ENCODE measurements at places on chromosomes 1 and 21.

GRCh38 chr1:244945109-244945671 is 80.8 kb upstream of the HNRNPU start:
- no peak for DNase-seq

DNA sequence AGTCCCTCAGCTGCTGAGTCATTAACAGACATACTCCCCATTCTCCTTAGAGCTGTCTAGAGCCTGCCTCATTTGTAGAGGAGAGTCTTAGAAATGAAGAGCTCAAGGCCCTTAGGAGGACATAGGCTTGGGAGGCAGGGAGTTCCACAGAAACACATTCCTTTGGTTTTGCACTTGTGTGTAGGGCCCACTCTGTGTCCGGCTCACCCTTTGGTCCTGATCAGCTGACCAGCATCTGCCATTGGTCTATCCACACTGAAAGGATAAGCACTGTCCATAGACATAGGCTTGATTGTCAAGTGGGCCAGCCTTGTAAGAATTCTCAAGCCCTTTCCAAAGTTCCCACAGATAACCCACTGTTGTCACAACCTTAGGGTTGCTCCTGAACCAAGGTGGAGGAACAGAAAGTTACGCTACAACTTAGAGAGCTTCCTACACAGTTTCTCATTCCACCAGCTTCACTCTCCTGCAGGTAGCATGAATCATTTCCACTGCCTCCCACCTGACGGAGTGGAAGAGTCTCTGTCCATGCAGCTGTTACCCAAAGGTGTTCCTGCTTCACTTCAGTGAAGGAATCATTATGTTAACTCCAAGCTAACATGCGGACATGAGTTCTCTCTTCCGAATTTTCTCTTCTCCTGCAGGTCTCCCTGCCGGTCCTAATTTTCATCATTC is 96.1 kb downstream of the TNFSF18 start:
- no peak for DNase-seq

DNA sequence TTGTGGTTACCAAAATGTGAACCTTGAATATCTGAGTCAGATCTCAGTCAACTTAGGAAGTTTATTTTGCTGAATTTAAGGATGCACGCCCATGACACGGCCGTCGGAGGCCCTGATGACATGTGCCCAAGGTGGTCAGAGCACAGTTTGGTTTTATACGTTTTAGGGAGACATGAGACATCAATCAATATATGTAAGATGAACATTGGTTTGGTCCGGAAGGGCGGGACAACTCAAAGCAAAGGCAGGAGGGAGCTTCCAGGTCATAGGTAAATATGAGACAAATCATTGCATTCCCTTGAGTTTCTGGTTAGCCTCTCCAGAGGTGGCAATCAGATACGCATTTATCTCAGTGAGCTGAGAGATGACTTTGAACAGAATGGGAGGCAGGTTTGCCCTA is 1.0 kb upstream of the PRMT2 start:
- no peak for DNase-seq

DNA sequence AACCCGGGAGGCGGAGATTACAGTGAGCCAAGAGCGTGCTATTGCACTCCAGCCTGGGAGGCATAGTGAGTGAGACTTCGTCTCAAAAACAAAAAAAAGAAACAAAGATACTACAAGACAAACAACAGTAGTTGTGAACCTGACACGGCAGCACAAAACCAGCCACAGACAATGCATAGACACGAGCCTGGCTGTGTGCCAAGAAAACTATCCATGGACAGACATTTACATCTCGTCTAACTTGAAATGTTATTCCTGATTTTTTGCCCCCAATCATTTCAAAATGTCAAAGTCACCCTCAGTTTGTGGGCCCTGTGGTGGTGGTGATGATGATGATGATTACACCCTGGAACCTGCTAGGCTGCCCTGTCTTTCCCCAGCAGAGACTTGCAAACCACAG is 6.3 kb downstream of the KLHL21 start:
- DNase-seq: no peak

DNA sequence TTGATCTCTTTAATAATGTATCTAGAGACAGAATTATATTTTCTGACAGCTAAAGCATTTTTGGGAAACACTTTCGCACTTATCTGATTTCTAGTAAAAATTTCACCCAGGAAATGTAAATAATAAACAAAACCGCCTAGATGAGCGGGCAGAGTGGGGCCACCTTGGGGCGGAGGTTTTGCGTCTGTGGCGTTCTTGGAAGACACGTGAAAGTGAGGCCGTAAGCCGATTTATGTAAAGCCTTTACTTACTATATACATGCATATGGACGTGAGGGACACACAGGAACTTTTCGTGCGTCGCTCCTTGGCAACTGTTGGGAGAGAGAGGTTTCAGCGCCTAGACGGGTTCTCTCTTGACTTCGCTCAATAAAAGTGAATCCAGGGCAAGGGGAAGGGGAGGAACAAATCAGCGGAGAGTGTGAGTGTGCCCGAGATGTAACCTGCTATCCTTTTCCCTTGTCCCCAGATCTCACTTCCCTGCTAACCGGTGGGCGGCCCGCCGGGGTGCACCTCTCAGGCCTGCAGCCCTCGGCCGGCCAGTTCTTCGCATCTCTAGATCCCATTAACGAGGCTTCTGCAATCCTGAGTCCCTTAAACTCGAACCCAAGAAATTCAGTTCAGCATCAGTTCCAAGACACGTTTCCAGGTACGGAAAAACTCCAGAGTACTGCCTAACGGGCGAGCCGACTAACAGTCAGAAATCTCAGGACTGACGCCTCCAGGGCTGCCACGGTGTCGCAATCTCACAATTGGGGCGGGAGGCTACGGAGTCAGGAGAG is 1.7 kb downstream of the HLX start:
- DNase-seq: no peak

- DNase-seq: no peak
Measured at GRCh38 chr1:4634793-4635406, 19.5 kb upstream of the AJAP1 start.

DNA sequence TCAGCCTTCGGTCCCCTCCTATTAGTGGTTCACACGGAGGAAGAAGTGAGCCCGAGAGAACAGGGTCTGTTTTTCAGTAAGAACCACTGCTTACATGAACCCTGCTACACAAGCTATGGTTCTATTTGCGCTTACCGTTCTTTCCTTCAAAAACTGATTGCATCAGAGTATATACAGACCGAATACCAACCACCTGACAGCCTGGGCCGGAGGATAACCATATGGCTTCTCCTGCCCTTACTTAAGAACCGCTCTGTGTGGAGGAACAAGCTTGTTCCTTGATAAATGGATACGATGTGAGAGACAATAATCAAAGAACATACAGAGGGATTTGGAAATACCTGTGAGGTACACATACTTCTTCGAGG is 1.1 kb upstream of the KCNT2 start:
- no peak for DNase-seq

Data from stimulated activated CD8-positive, alpha-beta memory T cell treated with anti-CD3 and anti-CD28 coated beads, Interleukin-7, amount 100 ng/mL, for 1 hour (primary cell).